Fibroblast of gingiva (primary cell): ENCODE measurements at places on chromosomes 16 and 17.

GRCh38 chr16:67764158-67764667 lies 42.1 kb downstream of the RANBP10 start:
- DNase-seq, result no peak

DNA sequence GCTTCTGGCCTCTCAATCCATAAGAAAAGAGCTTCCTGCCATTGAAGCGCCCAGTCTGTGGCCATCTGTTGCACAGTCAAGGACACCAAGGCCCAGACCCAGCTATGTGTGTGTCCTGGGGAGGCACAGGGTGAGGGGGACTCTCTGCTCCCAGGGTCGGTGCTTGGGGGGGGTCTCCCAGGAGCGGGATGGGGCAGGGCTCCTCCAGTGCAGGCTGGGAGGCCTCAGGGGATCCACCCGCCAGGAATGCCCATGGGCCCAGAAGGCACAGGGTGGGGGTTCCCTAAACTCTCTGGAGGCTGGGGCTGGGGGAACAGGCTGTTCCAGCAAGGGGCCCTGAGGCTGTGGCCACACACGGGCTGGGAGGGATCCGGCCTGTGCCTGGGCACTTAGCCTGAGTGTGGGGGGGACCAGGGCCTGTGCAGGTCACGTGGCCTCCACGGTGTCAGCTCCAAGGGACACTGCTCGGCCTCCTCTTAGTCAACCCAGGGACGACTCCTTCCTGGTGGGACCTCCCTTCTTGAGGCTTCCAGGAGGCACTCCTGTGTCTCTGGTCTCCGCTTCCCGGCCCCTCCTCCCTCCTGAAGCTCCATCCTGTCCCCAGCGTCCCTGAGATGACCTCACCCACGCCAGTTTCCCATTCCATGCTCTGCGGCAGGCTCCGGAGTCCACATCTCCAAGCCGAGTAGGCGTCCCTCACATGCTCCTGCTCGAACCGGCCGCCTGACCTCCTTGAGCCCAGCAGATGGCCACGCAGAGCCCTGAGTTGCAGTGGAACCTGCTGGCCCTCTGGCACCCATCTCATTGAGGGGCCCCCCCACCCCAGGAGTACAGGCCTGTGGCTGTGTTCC lies 23.1 kb upstream of the BAHCC1 start:
- DNase-seq, result peak; percentile 46

- no peak for DNase-seq
Observed at GRCh38 chr16:54070789-54071343, 215.7 kb downstream of the IRX3 start.

DNA sequence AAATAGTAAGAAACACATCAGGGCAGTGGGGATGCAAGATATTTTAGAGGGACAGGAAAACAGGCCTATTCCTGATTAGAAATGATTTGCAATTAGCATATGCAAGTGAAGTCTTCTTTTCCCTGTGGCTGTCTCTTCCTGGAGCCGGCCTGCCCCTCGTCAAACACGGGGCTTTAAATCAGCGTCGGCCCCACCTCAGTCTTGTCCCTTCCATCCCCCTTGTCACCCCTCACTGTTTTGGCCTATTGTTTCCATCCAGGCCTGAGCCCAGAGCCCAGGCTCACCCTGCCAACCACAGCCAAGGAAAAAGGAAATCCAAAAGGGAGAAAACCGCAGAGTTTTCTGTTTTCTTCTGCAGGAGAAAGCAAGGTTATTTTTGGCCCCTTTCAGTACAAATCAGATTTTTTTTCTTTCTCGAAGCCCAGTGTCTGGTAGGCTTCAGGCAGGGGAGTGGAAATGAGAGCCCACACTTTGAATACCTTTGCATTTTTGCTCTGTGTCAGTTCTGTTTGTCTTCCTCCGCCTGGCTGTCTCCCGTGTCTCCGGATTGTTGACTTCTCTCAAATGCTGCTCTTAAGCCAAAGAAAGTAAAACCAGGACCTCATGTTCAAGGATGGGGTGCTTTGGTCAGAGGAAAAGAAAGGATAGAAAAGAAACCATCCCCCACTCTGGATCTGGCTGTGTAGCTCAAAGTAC lies 399.9 kb upstream of the CDH11 start:
- no peak for DNase-seq

DNA sequence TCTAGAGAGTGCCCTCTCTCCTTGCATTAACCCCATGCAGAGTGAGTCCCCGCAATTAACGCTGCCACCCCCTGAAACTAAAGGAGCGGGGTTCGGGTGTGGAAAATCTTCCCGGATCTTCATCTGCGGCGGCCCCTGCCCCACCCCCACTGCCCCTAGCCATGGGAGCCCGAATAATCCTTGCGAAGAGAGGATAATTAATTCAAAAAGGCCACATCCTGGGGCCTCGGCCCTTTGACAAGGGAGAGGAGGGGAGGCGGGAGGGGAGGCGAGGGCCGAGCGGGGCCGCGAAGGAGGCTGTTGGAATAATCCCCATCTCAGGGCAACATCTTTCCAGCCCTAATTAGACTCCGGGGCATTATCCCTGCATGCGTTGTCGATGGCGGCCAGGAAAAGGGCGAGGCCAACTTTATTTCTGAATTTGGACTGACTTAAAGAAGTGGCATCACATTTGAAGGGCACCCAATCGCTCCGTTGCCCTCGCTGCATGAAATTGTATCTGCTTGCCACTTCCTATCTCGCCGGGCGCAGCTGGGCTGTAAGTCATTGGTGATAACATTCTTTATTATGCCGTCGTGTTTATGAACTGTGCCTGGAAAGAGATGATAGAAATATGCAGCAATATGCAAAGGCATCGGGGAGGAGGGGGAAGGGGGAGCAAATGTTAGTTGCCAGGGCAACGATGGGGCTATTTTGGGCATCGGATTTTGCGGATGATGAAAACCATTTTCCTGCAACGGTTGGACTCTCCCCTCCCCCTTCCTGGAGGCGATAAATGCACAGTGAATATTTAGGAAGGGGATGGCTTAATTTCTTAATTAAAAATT lies 387.1 kb upstream of the TNRC6C start:
- DNase-seq, result peak; percentile 8

DNA sequence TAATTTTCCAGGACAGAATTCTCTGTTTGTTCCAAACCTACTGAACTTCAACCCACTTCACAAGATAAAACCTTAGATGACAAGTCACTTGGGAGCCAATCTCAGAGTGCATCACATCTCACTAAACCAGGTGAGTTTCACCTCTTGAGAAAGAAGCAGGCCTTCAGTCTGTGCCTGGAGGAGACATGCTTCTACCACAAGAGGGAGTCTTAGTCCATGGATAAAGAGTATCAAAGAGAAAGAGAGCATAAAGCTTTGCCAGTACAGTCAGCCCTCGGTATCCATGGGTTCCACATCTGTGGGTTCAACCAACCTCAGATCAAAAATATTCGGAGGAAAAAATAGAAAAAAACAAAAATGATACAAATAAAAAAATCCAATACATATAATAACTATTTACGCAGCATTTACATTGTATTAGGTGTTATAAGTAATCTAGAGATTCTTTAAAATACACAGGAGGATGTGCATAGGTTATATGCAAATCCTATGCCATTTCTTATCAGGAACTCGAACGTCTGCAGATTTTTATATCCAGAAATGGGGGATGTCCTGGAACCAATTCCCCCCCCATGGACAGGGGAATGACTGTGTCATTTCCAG lies 37.7 kb downstream of the DUSP14 start:
- peak; percentile 39 for DNase-seq

GRCh38 chr17:17107891-17108431 lies 65.7 kb downstream of the MPRIP start:
- DNase-seq, result no peak

DNA sequence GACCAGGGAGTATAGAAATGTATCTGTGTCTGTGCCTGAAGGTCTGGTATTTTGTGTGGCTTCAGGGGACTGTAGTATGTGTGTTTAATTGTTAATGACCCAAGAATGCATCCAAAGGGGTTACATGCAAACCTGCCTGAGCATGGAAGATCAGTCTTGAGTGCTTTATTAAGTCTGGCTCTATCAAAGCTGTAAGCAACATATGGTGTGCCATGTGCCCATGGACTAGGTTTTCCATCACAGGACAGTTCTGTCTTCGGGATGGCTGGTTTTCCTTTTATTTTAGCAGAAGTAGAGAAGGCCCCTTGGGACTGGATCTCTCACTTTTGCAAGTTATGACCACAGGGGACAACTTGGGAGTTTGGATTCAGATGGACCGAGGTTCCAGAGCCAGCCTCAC lies 18.2 kb downstream of the RBFOX1 start:
- DNase-seq, result no peak

DNA sequence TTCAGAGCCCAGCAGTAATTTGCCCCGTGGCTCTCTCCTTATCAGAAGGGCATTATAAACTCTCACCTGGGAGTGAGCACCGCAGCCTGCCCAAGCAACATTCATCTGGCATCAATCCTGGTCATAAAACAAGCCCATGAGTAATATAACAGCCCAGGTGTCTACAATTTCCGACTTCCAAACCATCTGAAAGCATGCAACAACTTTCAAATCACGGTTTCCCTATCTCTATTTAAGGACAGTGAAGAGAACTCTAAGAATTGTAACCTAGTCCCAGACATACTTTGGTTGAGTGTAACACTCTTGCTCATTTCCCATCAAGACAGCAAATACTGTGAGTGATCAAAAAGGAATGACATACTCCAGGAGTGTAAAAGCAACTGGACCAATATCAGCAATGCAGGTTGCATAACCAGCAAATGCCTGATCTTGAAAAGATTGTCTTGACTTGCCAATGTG lies 487.4 kb upstream of the SOX9 start:
- peak; percentile 64 for DNase-seq

DNA sequence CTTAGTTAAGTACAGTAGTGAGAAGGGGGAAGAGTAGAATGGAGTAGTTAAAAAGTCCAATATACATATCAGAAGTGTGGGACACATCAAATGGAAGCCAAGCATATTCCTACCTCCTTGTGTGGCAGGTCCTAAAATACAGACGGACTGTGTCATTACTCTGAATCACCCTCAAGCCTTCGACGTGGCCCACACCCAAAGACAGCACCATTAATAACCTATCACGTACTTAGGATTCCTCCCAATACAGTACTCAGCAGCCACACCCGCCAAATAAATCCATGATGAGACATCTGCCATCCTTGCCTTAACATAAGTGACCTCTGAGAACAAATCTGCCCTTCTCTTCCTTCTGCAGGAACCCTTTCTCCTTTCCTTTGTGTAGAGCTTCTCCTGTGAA lies 38.9 kb downstream of the UBE2G1 start:
- peak; percentile 41 for DNase-seq

DNA sequence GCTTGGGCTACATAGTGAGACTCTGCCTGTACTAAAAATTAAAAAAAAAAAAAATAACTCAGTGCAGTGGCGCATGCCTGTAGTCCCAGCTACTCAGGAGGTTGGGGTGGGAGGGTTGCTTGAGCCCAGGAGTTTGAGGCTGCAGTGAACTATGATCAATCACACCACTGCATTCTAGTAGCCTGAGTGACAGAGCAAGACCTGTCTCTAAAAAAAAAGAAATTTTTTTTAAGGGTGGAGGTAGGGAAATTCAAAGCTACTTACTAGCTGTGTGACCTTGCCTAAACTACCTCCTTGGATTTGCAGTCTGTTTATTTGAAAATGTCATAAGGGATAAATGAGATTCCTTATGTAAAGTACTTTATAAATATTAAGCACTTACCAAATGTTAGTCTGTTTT lies 3.4 kb upstream of the SMPD3 start:
- DNase-seq, result no peak

- DNase-seq, result no peak
Observed at GRCh38 chr16:2090481-2090776, 42.6 kb downstream of the TSC2 start.

DNA sequence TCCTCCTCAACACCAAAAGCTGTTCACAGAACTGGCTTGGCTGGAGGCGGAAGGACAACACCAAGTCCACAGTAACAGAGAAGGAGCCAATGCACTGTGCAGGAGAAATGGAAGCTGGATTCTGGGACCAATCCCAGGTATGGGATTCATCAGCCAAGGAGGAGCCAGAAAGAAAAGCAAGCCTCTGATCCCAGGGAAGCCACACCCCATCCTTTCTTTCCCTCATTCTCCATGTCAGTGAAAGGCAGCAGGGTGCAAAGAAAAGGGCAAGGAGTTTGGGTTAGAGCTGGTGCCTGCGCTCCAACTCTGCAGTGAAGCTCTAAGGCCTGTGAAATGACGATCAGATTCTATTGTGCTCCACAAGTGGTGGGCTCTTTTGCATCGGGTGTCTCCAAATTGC lies 11.0 kb downstream of the DCAKD start:
- DNase-seq, result no peak

GRCh38 chr17:45366691-45367090 lies 49.9 kb upstream of the MAP3K14 start:
- DNase-seq, result no peak

DNA sequence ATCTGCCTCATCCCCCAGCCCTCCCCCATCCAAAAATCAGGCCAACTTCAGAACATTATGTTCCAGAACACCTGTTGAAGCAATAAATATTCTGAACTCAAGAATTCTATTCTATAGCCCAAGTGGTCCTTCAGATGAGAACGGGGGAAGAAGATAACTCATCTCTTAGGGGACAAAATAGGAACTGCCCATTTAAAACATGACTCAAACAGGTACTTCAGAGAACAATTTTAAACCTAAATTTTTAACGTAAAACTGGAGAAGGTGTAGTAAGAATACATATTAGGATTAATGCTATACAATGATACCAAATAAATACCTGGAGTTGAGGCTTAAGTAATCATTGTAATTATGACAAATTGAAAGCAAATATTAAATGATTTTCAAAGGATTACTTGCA lies 112.1 kb downstream of the CDYL2 start:
- no peak for DNase-seq

DNA sequence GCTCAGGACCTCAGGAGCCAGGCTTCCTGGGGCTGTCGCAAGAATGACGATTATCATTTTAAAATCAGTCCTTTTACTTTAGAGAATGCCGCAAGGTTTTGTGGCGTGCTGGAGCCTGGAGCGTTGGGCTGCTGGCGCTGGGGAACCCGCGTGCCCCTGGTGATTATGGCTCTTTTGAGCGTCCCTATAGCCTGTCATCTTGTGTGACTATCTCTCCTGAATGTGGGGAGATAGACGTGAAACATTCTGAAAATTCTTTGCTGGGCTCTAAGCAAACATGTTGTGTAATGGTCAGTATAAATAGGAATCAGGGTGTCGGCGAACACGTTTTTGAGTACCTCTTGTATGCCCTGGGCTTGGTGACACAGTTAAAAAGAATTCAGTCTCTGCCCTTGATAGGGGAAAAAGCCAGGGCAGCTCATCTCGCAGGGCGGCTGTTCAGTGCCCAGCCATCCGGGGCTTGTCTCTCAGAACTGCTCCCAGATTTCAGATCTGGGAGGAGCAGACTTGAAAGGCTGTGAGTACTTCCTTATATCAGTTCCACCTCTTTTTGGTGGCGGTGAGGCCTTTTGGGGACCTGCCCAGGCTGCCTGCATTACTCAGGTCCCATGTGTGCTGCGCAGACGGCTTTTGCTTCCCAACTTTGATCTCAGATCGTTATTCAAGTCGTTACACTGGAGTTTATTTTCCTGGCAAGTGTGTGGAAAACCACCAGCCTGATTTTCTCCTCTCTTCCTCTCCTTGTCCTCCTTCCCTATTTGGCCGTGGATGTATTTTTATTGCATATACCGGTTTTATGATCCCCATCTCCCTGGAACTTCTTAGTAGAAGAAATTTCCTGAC lies 973 bp downstream of the SLC7A6 start:
- peak; percentile 77 for DNase-seq
